Activated CD4-positive, alpha-beta T cell treated with anti-CD3 and anti-CD28 coated beads, Interleukin-2, amount 50 U/mL, for 48 hours (primary cell): ENCODE measurements at places on chromosomes 2 and 18.

- DNase-seq: no peak
These were observed 1.4 kb downstream of the CCDC142 start for GRCh38 chr2:74481431-74481830.

DNA sequence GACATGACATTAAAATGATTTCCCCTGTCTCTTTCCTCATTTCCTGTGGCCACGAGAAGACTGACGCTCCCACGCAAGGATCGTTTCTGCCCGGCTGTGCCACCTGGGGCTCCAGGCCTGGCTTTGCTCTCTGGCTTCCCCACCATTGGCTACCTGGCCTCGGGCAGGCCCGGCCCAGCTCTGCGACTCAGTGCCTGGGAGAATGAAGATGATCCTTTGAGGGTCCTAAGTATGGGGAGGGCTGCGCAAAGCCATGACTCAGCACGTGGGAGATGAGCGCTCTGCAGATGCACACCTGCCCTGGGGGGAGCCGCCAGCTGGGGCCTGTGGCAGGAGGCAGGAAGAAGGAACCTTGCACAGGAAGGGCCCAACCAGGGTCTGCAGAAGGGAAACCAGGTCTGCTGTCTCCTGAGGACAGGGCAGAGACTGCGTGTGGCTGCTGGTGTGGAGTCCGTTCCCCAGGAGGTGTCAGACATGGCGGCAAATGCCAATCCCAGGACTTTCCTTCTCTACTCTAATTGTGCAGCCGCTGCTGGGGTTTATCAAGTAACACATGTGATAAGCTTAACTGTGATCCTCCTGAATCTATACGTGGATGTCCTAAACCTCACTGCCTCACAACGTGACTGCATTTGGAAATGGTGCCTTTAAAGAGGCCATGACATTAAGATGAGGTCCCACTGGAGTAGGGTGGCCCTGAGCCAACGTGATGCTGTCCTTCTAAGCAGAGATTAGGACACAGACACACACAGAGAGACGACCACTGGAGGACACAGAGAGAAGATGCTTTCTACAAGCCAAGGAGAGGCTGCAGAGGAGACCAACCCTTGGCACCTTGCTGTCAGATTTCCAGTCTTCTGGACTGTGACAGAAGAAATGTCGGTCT, 32.9 kb downstream of the MBP start:
- DNase-seq: no peak

DNA sequence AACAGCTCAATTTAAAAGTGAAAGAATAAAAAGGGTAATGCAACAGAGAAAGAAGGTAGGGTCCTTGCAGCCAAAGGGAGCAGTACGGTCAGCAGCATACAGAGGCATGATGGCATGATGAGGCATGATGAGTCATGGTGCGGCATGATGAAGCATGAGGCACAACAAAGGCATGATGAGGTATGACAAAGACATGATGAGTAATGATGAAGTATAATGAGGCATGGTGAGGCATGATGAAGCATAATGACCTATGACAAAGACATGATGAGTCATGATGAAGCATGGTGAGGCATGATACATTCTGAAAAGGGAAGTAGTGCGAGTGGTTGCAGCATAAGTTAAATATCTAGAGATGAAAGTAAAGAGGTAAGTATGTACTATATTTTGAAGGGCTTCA, 673.2 kb downstream of the TMEM182 start:
- no peak for DNase-seq

DNA sequence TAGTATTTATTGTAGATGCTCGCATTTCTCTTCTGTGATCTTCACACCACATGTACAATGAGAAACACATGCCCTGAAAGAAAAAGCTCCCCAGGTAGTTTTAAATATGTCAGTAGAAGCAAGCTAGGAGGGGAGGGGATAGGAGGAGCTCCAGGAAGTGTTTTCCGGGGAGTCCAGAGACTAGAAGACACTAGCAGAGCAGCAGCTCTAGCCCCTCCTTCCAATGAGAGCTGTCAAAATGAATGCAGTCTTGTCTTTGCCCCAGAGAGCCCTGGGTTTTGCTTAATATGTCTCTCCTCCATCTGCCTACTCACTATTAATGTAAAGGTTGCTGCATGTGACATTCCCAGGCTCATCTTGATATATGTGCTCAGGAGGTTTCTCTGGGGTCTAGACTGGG, 462.6 kb upstream of the SOX11 start:
- no peak for DNase-seq

DNA sequence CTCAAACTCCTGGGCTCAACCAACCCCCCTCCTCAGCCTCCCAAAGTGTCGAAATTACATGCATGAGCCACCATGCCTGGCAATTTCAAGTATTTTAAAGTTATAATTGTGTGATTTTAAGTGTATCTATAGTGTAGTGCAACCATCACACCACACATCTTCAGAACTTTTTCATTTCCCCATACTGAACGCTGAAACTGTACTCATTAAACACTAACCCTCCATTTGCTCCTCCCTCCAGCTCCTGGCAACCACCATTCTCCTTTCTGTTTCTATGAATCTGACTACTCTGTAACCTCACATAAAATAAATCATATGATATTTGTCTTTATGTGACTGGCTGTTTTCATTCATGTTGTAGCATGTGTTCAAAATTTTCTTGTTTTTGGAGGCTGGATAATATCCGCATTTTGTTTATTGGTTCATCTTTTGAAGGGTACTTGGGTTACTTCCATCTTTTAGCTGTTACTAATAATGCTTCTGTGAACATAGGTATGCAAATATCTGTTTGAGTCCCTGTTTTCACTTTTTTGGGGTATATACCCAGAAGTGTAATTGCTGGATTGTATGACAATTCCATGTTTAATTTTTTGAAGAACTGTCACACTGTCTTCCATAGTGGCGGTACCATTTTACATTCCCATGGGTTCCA, 188.2 kb downstream of the PLCL1 start:
- DNase-seq: no peak
